ENCODE measurements at places on chromosomes 4 and X.

DNA sequence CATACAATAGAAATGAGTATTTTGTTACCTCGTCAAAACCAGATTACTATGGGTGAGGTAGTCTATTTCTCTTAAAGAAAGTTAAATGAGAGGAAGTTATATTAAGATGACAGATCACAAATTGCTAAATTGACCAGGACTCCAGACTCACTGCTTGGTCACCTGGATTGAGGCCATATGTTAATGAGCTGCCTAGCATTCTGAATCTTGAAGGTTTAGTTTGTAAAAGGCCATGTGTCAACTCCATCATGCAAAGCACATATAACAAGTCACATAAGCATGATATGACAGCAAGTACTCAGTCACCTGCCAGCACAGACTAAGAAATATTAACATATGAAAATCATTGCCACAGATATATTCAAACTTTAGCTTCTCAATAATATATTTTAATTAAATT, 72.6 kb downstream of the EPHA5 start:
- DNase-seq = no peak

GRCh38 chr4:147367891-147368290, 113.0 kb upstream of the EDNRA start:
- DNase-seq = no peak

GRCh38 chrX:6505960-6506359, 29.0 kb downstream of the VCX3A start:
- no peak for DNase-seq

GRCh38 chrX:154366666-154367055, 7.8 kb downstream of the FLNA start:
- DNase-seq = no peak

DNA sequence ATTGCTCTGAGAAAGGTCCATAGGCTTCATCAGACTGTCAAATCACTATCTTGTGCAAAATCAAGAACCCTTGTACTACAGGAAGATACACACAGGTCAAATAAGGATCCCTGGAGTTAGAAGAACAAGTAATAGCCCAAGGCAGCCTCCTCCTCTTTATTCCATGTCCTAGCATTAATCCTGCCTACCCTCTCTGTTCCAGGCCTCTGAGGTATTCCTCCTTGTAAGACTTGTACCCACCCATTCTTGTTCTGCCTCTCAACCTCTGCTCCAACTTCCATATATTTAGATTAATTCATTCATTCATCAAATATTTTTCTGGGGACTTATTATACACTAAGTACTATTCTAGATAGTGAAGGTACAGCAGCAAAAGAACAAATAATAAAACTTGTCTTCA, 10.4 kb upstream of the PLK4 start:
- no peak for DNase-seq

DNA sequence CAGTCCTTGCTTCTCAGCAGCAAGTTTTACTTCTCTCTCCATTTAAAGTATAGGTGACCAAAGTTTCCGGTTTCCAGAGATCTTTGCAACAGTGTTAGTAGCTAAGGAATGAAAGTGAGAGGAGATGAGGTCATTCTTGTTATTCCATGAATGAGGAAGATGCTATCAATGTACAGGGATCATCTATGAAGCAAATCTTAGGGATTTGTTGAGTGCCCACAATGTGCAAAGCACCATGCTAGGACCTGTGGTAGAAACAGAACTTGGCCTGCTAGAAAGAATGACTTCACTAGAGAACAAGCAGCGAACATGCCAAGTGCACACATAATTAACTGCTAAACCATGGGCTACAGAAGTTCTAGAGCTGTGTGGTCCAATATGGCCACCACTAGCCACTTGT, 112.5 kb downstream of the MID1 start:
- DNase-seq = no peak

DNA sequence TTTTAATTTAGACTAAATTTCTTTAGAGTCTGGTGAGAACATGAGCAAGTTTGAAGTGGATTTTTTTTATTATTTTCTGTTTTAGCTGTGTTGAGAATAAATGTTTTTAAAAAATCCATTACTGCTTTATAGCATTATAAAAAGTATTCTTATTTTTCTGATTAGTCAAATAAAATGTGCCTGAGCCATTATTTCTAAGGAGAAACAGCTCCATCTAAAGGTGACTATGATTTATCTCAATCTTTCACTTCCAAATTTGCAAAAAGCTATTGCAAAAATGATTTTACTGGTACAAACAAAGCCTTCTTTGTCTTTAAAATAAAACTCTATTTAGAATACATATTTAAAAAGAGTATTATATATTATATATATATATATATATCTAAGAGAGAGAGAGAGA, 959.2 kb downstream of the FAM133A start:
- DNase-seq = no peak

- DNase-seq = no peak
These were observed 14.3 kb downstream of the SGMS2 start for GRCh38 chr4:107838861-107839565.

GRCh38 chrX:45200741-45201234, at the start of gene DIPK2B:
Gene DIPK2B, minus strand, starts transcription at chrX:45200876. Its CDS starts 50 bp downstream, at chrX:45200826.
- DNase-seq = no peak

- DNase-seq = no peak
These were observed 359.5 kb upstream of the FGF16 start for GRCh38 chrX:77087529-77088169.

- DNase-seq = no peak
These were observed 430.8 kb downstream of the ARHGAP24 start for GRCh38 chr4:85905761-85906160.

GRCh38 chr4:72641611-72642010, 72.6 kb upstream of the ADAMTS3 start:
- DNase-seq = no peak

DNA sequence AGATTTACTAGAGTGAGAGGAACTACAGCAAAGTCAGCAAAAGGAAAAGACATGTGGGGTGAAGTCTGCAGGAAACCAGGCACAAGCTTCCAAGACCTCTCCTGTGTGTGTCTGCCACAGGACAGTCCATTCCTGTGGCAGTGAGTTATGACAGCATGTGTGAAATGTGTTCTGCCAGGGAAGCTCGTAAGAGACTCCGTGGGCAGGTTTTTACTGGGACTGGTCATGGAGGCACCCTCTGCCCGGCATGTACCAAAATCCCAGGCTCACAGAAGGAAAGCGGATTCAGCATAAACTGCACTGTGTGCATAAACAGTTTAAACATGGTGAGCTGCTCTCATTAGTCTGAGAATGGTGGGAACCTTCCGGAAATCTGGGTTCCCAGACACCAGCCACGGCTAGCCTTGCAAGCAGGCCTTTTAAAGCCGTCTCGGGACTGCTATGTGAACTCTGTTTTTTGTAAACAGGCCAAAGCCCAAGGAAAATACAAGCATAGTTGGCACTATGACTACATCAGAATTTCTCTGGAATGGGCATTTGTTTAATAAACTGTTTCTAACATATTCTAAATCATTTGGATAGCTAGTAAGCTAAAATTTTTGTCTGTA, 288.5 kb downstream of the TENM3 start:
- DNase-seq = no peak

- DNase-seq = no peak
These were observed 863.4 kb downstream of the PDHA2 start for GRCh38 chr4:96703265-96703664.

- DNase-seq = no peak
These were observed 21.1 kb upstream of the LUZP4 start for GRCh38 chrX:115268421-115268820.

GRCh38 chrX:120727911-120728310, 98.1 kb upstream of the C1GALT1C1 start:
- DNase-seq = no peak

- DNase-seq = no peak
These were observed 235.7 kb downstream of the NKX6-1 start for GRCh38 chr4:84263415-84263814.

GRCh38 chrX:102934624-102935023, 2.4 kb upstream of the RAB40AL start:
- no peak for DNase-seq

DNA sequence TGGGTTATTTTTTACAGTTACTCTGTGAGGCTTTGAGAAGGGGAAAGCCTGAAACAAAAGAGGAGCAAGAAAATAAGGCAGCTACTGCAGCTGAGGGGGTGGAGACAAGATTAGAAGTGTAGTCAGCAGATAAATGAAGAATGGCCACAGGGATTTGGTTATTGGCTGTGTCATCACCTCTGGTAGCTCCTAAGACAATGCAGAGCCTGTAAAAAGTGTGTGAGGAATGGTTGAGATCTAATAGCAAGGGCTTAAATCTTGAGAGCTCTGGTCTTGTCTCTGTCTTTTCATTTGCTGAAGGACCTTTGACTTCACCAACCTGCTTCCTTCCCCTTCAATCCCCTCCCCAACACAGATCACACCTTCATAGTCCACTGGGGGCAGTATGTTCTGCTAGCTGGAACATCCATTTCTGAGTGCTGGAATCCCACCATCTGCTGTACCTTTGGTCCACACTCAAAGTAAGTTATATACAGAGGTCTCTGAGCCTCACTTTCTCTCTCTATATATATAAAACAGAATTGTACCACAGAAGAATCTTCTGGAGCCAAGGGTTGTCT, 213.7 kb upstream of the ZIC3 start:
- no peak for DNase-seq

DNA sequence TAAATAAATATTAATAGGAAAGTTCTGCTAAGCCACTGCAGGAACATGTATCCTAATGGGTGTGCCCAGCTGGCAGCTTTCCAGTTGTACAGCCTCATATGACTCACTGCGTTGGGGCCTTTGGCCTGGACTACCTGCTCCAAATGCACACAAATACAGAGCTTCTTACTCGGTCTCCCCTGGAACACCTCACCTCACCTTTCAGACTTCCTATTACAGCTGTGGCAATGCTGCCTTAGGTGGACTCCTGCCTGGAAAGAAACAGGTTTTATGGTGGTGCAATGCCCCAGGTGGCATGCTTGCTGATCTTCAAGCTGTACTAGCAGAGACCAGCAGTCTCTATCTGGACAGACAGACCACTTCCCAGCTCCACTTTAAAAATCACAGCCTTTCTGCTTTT, 85.7 kb upstream of the EXOC1L start:
- DNase-seq = no peak

- DNase-seq = no peak
These were observed 432.3 kb upstream of the HS3ST1 start for GRCh38 chr4:11860996-11861395.

GRCh38 chr4:16083241-16084191, at the start of gene PROM1:
Gene PROM1, minus strand, starts transcription at chr4:16084023. Its CDS starts 8,117 bp downstream, at chr4:16075906.
- DNase-seq = no peak

- no peak for DNase-seq
These were observed 54.4 kb downstream of the IRF2 start for GRCh38 chr4:184419976-184420375.

DNA sequence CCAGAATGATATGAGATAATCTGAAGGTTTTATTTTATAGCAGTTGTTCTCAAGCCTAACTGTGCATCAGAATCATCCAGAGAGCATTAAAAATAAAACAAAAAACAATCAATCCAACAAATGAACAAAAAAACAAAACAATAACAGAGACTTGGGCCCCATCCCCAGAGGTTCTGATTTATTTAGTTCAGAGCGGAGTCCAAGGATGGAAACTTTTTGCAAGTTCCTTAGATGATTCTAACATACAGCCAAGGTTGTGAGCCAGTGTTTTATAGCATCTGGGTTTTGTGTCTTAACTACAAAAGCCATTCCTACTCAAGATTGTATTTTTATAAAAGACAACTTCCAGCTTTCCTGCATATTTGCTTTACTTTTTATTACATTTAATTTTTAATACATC, 59.4 kb upstream of the GRPR start:
- DNase-seq = no peak

DNA sequence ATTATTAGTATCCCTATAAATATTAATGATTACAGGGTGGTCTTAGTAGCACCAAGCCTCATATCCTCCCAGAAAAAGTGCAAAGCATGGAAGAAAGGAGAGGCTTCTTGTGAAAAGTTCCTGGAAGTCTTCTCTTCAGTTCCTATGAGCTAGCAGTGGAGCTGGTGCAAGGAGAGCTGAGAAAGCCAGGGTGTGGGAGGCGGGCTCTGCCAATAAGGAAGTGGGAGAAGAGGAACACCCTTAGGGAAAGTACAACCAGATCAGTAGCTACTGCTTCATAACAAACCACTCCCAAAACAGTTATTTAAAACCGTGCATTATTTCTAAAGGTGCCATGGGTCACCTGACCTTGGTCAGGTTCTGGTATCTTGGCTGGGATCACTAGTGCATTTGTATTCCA, 72.4 kb downstream of the MAP9 start:
- DNase-seq = no peak

DNA sequence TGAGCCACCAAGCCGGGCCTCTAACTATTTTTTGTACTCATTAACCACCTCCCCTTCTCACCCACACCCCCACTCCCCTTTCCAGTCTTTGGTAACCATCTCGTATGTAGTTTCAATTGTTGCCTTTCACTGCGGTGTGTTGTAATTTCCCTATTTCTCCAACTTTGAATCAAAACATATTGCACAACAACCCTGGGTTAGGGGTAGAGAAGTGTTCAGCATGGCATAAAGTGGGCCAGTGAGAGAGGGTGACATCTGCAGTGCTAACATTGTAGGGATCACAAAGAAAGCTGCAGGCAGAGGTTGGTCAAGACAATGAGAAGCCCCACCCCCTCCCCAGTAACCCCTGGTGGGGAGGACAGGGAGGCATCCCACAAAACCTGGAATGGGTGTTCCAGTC, 92.7 kb downstream of the SPATA18 start:
- no peak for DNase-seq

GRCh38 chrX:7889680-7890079, 37.5 kb downstream of the PNPLA4 start:
- no peak for DNase-seq

DNA sequence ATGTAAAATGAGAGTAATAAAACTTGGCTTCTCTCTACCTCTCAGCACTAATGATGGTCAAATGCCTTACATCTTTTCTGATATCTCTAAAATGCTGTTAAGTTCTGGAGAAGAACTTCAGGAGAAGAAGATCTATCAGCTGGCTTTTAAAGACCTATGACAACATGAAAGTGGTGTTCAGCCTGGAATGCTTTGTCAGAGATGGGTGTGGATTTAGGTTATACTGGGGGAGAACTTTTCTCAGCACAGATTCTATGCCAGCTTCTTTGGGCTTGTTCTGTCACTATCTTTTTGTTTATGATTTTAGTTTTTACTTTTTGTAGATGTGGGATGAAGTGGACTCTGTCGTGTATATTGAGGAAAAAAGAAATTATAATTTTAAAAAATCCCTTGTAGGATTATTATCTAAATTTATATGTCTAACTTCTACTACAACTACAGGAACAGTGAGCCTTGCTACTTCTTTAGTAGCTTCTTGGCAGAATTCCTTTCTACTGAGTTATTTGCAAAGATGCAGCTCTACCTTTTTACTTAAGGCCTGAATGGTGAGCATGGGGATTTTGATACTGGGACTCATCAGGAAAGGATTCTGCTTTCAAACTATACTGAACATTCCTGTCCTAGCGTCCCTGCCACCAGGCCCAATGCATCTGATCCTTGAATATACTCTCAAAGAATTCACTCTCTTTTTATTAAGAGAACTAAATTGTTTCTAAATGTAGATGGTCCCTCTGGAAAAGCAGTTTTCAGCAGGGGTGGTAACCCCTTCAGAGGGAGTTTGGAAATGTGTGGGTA, 19.6 kb downstream of the CYP2U1 start:
- no peak for DNase-seq

- no peak for DNase-seq
These were observed 1.5 kb downstream of the MAB21L2 start for GRCh38 chr4:150583287-150584110.

- no peak for DNase-seq
These were observed 445.4 kb downstream of the BCOR start for GRCh38 chrX:39652336-39652735.

Measured in KG1 (cell line).